ACHN (cell line): ENCODE measurements at places on chromosomes 6 and 20.

- DNase-seq: peak; percentile 76
Observed at GRCh38 chr6:148947621-148948444, 201.0 kb downstream of the UST start.

GRCh38 chr20:58408603-58409246 lies 19.7 kb downstream of the VAPB start:
- DNase-seq: no peak

DNA sequence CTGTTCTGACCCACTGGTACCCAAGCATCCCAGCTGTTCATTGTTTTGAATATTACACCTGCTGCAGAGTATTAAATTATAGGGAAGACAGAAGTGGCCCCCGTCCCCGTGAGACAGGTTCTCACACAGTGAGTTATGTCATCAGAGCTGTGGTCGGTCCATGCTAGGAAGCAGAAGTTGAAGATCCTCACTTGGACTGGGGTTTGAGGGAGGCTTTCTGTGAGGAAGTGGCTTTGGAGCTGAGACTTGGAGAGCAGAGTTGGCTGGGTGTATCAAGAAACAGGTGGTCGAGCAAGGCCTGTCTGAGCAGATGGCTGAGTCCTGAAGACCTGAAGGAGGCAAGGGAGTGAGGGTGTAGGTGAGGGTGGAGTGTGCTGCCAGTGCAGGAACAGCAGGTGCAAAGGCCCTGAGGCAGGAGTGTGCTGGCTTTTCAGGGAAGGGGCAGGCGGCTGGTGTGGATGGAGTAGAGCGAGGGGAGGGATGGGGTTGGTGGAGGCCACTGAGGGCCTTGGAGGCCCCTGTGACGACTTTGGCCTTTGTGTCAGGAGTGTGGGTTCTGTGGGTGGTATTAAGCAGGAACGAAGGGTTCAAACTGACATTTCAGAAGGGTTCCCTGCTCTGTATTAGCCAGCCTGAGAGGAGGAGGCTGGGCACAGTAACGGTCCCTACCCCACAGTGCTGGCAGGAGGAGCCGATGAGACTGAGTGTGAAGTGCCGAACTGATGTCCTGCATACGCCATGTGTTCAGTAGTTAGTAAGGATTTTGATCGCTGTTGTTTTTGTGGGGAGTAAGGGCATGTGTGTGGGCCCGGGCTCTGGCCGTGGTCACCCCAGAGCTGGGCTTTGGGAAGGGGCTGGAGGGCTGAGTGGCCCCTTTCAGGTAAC lies 11.8 kb downstream of the SRC start:
- DNase-seq: no peak

GRCh38 chr20:59037386-59037785 lies 5.2 kb downstream of the PRELID3B start:
- no peak for DNase-seq

DNA sequence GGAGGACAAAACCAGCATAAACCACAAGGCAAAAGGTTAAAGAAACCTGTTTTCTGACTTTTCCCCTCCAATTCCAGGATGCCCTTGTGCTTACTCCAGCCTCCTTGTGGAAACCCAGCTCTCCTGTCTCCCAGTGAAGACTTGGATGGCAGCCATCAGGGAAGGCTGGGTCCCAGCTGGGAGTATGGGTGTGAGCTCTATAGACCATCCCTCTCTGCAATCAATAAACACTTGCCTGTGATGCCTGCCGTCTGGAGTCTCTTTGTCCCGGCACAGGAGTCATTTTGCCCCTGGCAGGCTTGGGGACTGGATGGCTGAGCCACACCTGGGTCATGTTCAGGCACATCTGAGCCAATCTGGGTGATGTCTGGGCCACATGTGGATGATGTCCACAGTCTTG lies 26.6 kb downstream of the BPIFB1 start:
- no peak for DNase-seq

DNA sequence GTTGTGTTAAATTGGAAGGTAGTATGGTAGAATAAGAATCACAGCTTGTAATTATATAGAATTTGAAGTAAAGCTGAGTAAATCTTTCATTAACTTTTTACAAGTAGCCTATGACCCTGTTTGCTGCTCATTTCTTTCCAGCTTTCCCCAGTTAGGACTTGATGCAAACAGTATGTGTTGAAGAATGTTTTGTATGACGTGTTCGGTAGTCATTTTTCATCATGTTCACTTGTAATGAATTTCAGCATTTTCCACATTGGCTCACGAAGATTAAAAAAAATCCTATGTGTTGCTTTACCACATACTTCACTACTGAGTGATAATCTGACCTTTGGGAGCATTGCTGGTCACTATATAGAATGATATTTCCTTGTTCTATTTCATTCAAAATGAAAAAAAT lies 162.4 kb downstream of the CDKAL1 start:
- DNase-seq: no peak

DNA sequence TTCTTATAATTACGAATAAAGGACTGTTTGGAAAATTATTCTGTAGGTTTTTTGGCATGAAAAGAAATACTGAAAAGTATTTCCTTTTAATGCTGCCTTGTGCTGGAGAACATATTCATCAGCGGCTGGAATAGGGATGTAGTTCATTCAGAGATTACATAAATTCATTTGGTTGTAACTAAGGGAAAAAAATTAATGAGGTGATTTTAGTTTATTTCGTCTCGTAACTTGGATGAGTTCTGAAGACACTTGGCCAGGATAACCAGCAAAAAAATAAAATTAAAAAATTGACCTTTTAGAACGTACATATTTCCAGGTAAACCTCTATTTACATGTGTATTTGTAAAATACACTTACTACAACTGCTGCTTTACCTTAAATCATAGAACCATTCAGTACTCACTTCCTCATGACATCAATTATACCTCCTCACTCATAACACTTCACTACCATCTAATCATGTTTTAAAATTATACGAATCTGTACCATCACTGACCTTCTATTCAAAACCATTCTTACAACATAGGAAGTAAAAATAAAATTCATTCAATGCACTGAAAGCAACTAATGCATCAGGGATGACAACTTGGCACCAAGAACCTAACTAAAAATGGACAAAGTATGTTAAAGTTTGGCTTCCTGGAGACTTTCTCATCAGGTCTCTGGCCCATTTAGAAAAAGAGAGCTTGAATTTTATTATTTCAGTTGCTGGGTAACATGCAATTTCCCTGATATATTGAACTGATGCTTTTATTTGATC lies 17.2 kb downstream of the KLHL31 start:
- DNase-seq: no peak

- peak; percentile 62 for DNase-seq
Observed at GRCh38 chr20:47622118-47622665, 120.5 kb downstream of the NCOA3 start.

GRCh38 chr6:118649918-118650581 lies 1.3 kb downstream of the CEP85L start:
- DNase-seq: peak; percentile 50

DNA sequence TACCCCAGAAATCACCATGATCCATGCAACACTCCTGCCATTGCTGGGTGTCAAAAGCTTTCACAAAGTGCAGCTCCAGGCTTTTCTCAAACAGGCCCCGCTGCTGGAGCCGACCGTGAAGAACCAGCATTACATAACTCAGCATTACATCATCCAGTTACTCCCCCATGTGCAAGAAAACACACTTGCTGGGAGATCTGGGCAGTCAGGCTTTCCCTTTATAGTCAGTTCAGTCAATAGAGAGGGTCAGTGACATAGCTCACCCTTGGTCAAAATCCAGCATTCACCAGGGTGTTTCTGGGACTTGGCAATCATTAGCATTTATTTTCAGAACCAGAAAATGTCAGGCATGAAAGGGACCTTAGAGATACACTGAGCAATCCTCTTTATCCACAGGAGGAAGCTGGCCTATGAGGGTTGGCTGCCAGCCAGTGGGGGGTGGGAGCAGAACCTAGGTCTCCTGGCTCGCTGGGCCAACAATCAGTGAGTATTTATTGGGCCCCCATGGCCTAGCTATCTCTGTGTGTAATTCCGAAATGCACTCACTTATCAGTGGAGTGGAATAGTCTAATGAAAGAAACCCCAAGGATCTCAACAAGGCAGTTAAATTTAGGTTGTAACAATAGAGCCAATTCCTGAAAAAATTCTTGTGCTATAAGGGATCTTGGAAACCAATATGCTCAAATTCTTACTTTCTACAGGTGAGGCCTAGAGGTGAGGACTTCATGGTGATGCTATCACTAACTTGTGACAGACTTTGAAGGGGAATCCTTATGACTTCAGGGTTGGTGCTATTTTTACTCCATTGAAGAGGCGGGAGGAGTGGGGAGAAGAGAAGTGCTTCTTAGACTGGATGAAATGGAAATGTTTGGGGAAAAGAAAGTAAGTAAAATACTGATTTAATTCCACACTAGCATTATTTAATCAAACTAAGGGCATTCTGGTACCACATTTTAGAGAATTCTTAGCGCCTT lies 54.6 kb downstream of the LYRM4 start:
- peak; percentile 18 for DNase-seq

GRCh38 chr6:128517124-128517523 lies 3.3 kb downstream of the PTPRK start:
- no peak for DNase-seq

- no peak for DNase-seq
Observed at GRCh38 chr6:159874435-159874834, 16.4 kb upstream of the MAS1 start.

DNA sequence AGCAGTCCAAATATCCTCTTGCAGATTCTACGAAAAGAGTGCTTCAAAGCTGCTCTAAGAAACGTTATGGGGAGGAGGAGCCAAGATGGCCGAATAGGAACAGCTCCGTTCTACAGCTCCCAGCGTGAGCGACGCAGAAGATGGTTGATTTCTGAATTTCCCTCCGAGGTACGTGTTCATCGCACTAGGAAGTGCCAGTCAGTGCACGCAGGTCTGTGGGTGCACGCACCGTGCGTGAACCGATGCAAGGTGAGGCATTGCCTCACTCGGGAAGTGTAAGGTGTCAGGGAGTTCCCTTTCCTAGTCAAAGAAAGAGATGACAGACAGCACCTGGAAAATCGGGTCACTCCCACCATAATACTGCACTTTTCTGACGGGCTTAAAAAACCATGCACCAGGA lies 272.1 kb upstream of the DEFB115 start:
- no peak for DNase-seq

DNA sequence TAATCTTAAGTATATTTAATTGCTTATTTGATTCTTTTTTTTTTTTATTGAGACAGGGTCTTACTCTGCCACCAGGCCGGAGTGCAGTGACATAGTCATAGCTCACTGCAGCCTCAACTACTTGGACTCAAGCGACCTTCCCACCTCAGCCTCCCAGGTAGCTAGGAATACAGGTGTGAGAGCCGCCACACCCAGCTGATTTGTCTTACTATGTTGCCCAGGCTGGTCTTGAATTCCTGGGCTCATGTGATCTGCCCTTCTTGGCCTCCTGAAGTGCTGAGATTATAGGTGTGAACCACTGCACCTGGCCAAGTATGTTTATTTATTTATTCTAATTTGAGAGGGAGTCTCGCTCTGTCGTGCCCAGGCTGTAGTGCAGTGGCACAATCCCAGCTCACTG lies 38.2 kb downstream of the PTPN1 start:
- DNase-seq: no peak

DNA sequence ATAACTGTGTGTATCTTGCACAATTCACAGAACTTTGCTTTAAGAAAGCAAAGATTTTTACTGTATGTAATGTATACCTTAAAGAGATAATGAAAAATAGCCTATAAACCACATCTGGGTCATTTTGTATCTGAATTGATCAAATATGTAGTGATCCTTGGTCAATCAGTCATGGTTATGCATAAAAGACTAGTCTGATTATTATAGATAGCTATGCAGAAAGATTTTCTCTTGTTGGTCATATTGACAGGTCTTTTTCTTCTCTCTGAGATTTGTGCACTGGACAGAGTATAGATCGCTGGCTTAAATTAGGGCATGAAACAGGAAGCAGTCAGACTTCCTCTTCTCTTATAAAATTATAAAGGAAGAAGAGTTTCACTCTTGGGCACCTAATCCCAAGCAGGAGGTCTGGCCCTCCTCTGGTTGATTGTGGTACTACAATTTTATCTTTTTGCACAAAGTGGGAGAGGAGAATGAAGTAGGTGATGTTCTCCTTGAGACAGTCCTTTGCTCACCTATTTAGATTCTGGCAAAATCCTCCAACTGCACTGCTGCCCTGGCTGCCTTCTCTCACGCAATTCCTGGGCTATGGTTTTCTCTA lies 380.9 kb upstream of the RGS17 start:
- DNase-seq: peak; percentile 43

GRCh38 chr6:109854541-109855308 lies 123.4 kb upstream of the GPR6 start:
- no peak for DNase-seq

- no peak for DNase-seq
Observed at GRCh38 chr6:88666901-88667300, 296.5 kb downstream of the RNGTT start.

- no peak for DNase-seq
Observed at GRCh38 chr6:134161041-134161440, 108.6 kb upstream of the SLC2A12 start.

DNA sequence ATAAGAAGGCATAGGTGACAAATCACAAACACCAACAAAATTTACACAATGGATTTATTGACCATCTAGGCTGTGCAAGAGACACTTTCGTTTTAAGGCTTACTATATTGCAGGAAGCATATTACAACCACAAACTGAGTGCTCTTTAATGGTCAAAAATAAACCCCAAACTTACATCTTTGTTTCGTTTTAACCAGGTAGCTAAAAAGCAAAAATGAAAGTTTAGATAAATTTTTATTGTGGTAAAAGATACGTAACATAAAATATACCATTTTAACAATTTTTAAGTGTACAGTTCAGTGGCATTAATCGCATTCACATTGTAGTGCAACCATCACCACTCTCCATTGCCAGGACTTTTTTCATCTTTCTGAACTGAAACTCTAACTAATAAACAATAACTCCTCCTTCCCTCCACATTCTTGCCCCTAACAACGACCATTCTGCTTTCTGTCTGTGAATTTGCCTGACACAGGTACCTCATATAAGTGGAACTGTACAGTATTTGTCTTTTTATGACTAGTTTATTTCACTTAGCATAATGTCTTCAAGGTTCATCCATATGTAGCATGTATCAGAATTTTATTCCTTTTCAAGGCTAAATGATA lies 32.3 kb upstream of the DUSP22 start:
- DNase-seq: no peak

GRCh38 chr6:46772762-46773161 lies 20.4 kb upstream of the MEP1A start:
- no peak for DNase-seq

DNA sequence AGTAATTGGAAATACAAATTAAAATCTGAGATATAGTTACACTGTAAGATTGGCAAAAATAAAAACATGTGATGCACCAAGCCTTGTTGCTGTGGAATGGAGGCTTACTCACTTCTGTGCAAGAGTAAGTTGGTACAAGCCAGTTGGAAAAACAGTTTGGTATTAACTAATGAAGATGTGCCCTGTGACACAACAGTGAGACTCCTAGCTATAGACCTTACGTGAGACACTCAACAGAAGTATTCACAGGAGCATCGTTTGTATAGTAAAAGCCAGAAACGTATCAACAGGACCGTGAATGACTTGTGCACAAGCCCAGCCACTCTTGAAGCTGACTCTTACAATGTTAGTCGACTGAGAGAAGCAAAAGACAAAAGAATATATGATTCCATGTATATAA lies 14.6 kb downstream of the NAA20 start:
- DNase-seq: no peak
